ENCODE measurements at places on chromosomes 7 and 10.

DNA sequence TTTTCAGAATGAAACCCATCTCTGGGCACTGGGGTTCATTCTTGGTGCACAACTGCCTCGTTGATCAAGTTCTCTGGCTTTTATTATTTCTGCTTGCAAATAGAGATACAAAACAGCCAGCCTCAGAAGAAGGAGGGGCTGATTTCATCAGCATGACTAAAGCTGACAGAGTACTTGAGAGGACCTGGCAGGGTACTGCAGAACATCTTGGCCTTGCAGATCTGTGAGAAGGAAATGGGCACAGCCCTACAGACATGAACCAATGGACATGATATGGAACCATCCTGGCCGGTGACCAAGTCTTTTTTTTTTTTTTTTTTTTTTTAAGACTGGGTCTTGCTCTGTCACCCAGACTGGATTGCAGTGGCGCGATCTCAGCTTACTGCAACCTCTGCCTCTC is 240.6 kb downstream of the VTI1A start:
- no peak for DNase-seq

- DNase-seq, result no peak
Measured at GRCh38 chr7:151206914-151207313, 3.4 kb downstream of the H2BK1 start.

DNA sequence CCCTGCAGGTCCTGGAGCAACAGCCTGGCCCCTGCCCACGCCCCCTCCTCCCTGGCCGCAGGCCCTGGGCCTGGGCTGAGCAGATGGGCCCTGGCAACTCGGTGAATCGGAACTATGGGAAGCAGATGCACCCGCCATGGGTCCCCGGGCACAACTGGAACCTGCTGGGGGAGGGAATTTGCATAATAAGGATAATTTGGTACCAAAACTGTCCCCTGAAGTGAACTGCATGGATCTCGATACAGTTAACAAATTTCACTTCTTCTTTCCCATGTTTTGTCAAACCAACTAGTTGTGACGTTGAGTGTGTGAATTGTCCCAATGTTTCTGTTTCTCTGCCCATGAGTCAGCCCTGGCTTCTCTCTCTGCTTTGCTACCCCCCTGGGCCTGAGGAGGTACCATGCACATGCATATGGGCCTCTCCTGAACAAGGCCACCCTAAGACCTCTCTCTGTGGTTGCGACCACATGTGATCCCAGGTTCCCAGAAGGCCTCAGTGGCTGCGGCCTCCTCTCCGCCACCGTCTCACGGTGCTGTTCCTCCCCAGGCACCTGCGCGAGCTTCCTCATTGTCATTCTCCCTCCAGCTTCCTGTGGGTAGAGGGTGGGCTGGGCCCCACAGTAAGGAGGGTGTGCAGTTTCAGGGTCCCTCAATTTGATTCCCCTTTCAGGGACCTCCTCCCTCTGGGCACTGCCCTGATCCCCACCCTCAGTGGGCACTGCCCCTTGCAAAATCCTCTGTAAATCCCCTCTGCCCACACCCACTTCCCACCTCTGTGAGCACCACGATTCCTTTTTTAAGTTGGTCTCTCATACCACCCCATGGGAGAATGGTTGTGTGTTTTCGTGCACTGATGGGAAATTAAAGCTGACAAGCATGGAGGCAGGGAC is 40.0 kb downstream of the FIGNL1 start:
- no peak for DNase-seq

DNA sequence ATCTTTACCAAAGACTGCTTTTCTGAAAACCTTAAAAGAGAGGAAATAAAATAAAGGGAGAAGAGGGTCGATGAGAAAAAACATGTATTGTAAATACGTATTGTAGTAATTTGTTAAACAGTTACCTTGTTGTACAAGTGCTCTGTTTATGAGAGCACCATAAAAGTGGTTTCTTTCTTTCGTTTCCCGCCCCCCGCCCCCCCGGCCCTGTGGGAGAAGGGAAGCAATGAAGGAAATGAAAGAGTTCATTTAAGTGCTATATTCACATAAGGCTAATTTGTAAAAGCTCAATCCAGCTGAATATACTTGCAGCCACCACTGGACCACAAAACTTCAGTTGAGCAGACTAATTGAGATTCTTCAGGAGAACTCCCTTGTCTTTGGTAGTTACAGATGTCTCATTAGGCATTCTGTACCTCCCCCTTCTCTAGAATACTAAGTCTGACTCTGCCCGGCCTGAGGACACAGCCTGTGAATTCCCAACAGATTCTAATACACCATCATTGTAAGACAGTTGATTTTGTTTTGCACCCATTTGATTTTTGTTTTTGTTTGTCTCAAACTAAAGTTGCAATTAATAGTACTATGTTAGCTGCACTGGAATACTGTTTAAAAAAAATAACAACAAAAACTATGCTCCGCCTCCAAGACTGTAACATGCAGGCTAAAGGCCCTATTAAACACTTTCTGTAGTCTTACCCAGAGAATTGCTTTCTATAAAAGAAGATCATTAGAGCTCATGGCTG is 124.9 kb downstream of the ARHGAP12 start:
- DNase-seq, result no peak

- DNase-seq, result no peak
Measured at GRCh38 chr7:37129035-37129425, 319.6 kb downstream of the ELMO1 start.

- no peak for DNase-seq
Measured at GRCh38 chr10:128116851-128117615, 9.2 kb downstream of the MKI67 start.

GRCh38 chr7:37187179-37187578 is 261.5 kb downstream of the ELMO1 start:
- DNase-seq, result no peak

GRCh38 chr10:132419538-132420468 is 22.8 kb downstream of the PWWP2B start:
- no peak for DNase-seq

DNA sequence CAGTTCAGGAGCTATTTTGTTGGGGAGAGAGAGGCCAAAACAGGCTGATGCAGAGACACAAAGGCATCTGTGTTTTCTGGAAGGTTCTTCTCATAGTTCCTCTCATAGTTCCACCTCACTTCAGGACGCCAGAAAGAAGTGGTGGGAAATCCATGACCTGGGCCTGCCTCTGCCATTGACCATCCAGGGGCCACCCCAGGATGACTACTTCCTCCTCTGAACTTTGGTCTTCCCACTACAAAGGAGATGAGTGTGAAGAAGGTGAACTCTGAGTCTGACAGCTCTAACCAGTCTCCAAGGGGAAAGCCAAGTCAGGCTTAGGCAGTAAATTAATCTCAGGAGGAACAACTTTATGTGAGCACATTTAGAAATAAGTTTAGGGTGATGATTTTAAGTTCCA is 175.8 kb upstream of the TCF7L2 start:
- DNase-seq, result no peak

DNA sequence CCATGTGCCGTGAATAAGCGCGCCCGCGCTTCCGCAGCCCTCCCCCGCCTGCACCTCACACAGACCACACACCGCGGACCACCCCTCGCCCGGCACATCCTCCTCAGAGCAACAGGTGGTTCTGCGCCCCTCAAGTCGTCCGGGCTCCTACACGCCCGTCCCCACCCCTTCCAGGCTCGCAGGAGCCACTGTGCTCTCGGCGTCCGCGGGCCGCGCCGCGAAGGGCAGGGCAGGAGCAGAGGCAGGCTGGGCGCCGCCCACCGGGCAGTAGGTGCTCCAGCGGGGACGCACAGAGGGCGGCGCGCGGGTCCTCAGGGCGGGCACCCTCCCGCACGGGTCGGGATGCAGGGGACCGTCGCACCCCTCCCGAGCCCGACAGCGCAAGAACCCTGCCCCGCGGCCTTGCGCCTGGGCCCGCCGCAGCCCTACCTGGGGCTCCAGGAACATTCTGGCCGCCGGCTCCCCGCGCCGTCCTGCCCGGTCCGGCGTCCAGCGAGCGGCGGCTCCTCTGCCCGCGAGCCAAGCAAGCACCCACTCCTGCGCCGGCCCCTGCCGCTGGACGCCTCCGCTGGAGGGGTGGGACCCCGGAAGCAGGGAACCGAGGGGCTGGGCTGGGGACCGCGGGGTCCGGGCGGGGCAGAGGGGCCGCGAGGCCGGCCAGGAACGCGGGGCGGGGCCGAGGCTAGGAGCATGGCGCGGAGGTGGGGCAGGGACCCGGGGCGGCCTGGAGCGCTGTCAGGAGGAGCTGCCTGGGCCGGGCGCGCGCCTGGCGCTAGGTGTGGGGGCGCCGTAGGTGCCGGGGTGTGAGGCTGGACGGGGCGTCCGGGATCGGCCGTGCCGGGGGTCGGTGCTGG is 37.4 kb downstream of the RASGEF1A start:
- no peak for DNase-seq

GRCh38 chr7:87413029-87413428 is 62.5 kb downstream of the ABCB4 start:
- no peak for DNase-seq

- DNase-seq, result no peak
Measured at GRCh38 chr7:132998763-132999162, 83.1 kb downstream of the CHCHD3 start.

- DNase-seq, result no peak
Measured at GRCh38 chr7:33107136-33108066, 1.8 kb downstream of the RP9 start.

All from cortex of kidney (tissue), 1 donor.